Renal cortical epithelial cell (primary cell): ENCODE measurements at places on chromosomes 11 and 22.

DNA sequence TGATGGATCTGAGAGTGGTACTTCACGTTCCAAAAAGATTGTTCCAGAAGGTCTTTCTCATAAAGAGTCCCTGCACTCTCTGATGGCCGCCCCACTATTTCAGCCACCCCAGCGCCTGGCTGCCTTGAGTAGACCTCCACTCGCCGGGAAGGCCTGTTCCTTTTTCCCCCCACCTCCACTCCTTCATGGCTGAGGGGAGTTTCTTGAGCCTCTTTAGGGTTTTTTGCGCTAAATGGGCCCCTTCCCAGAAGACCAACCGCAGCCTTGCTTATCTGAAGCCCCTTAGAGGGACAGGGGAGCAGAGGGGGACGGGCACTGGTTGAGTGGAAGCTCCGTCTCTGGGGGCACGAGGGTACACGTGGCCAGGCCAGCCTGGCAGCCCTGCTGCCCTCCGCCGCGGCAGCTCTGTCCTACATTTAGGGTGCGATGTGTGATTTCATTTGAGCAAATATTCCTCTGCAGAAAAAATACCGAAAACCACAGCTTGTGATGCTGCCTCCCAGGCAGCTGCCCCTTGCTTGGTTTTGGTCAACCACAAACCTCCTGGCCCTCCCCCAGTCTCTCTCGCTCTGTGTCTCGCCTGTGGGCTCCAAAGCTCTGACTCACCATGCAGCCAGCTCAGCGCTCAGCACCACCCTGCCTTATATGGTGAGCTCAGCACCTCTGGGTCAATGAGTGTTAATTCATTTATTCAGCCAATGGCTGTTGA is 88.7 kb downstream of the TP53I11 start:
- peak; percentile 98 for DNase-seq

- no peak for DNase-seq
Observed at GRCh38 chr11:69604055-69604454, 36.9 kb upstream of the CCND1 start.

DNA sequence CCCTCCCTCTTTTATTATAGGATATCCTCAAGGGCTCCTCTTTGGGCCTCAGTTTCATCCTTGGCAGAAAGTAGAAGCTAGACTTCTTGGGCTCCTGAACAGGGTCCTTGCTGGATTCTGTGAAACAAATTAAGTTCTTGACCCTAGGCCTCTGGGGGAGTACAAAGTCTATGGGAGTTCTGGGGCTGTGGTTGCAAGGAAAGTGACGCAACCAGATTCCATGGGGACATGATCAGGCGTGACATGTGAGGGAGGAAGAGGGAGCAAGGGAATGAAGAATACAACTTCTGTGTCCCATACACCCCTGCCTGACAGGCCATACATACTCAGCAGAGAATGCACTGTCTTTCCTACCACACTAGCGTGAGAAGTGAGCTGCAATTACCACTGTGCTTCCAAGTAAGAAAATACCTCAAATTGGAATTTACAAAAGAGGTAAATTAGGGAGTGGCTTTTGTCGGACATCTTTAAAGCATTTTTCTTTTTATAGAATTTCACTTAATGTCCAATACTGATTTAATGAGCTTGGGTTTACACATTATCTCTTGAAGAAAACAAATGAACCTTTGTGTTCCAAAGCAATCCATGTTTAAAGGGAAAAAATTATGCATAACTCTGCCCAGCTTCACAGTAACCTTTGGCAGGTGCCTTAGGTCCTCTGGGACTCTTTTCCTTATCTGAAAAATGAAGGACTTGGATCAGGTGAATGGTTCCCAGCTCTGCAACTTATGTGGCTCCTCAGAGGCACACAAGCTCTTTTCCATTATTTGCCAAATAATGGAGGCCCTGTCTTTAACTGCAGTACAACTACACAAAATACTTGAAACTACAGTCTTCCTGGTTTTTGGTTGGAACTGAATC is 38.9 kb downstream of the LIMK2 start:
- peak; percentile 60 for DNase-seq

- DNase-seq: no peak
Observed at GRCh38 chr22:27603800-27604144, 197.8 kb downstream of the MN1 start.

DNA sequence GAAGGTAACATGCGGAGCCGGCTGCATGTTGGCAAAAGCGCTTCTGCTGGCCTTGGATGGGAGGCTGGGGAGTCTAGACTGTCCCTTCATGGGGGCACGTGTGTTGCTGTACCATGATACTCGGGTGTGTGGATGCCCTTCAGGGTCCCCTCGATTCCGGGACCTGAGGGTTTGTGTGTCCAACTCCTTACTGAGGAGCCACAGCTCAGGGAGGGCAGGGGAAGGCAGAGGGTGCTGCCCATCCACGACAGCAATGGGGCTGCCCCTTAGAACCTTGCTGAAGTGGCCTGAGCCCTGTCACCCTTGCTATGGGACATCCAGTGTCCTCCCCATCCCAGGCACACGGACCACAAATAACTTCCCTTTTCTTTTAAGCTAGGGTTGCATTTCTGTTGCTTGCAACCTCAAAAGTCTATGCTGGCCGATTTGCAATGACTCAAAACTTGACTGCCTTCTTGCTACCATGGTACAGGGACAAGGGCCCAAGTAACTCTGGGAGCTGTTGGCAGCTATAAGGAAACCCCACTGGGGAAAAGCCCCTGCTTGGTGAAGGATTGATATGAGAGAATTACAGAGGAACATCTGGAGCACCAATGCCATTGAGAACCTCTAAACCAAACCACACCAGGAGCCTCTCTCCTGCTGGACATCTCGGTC is 43.8 kb downstream of the RTL6 start:
- DNase-seq: no peak

DNA sequence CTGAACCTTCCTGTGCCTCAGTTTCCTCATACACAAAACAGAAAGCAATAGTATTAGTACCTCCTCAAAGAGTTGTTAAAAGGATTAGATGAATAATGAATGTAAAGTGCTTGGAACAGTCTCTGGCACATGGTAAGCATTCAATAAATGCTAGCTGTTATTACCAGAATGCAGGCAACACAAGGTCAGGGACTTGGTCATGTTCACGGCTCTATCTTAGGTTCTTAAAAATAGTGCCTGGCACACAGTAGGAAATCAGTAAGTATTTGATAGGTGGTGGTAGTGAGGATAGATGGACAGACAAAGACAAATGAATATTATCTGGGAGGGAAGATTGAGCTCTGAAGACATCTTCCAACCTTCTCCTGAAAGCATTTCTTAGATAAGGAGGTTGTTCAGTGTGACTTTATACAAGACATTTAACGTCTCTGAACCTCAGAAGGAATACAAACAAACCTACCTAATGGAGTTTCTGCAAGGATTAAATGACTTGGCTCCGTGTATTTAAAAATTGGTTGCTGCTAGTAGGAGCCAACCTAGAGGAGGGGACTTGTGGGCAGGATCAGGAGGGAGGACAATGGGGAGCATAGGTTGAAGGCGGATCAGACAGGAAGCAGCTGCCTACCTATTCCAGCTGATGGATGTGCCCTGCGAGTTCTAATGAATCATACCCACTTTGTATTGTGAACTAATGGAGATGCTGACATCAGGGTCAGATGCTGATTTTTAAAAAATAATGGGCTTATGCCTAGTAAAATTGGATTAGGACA is 94.1 kb downstream of the DBX1 start:
- DNase-seq: no peak

DNA sequence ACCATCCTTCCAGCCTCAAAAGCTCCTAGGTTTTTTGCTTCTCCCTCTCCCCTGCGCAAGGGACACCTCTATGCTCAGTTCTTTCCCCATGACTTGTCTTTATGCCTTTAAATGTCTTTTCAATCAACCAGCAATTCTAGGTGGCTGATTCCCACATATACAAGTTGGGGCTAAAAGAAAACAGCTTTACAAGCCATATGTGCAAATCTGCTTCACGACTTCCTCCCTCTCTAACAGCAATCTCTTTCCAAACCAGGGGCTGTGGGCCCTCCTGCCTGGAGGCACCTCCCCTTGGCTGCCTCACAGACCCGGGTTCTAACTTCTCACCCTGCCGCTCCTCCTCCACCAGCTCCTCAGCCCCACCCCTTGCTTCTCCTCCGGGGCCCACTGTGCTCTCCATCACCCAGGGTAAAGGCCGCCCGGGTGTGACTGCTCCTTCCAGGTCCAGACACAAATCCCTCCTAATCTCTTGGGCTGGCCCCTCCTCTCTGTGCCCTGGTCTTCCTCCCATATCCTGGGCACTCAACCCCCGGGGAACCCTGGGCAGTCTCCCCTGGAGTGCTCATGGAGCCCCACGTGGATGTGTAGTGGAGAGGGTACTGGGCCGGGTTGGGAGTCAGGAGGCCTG is 14.1 kb downstream of the TMPRSS13 start:
- no peak for DNase-seq

DNA sequence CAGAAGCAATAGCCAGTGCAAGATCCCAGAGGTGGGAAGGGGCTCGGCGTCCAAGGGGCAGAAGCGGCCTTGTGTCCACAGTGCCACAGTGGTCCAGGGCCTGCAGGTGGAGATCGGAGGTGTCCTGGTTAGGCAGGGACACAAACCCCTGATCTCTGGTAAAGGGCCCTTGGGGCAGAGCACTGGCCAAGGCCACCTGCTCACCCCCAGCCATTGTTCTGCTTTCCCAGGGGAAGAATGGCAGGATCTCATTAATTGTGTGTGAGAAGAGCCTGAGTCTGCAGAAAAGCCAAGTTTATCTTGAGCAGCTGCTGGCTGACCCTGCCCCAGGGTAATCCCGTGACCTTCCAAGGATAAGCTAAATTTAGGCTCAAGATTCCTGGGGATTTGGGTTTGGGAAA is 3.1 kb upstream of the CLDN5 start:
- DNase-seq: no peak

- DNase-seq: no peak
Observed at GRCh38 chr11:97201743-97202612, 812.2 kb downstream of the JRKL start.

GRCh38 chr22:46764779-46765485 is 2.5 kb downstream of the TBC1D22A start:
- no peak for DNase-seq

DNA sequence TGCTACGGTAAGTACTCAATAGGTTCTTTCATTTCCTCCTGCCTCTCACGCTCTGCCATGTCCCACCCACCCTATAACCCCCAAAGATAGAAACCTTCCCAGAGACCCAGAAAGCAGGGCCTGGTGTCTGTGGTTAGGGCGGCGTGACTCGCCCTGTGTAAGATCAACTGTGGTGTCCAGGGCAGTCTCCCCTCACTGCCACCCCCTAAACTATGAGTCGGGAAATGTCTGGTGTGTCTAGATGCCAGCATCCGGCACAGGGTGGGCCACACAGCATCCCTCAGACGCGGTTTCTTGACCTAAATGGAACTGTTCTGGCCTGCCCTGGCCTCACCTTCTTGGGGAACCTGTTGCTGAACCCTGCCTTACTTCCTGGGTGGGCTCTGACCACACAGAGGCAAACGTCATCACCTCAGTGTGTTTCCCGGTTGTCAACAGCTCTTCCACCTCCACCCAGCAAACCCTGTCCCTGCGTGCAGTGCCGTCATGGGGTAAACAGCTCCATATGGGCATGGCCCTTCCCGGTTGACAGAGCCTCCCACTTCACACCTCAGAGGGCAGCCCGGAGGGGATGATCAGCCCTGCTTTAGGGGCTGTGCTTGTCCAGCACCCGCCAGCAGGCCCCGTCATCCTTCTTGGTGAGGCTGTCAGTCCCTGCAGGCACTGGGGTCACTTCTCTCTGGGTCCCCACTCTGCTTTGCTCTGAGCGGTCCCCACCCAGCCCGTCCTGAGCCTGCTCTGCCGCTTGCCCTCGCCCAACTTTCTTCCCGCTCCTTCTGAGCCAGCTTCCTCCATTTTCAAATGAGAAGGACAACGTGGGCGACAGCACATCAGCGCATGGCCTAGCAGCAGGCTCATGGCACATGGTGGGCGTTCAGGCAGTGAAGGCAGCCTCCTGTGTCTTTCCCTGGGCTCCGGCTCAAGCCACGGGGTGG is 6.0 kb downstream of the WNT11 start:
- DNase-seq: no peak

DNA sequence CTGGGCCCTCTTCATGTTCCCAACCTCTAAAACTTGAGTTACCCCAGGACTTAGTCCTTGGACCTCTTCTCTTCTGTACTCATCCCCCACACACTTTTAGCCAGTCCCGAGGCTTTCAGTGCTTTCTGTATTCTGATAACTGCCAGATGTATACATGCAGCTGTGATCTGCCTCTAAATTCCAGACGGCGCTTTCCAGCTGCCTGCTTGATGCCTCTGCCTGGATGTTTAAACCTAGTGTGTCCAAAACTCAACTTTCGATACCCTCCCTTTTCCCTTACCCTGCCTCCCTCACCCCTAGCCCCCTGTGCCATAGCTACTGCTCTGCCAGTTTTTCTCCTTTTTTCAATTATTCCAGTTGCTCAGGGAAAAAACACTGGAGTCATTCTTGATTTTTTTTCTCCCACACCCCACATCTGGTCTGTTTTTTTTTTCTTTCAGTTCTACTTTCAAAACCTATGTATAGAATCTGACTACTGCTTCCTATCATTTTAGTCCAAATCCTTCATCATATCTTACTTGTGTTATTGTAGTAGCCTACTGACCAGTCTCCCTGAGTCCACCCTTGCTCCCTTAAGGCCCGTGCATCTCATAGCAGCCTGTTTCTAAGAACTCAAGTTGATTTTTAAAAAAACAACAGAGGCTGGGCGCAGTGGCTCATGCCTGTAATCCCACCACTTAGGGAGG is 32.9 kb upstream of the TECTA start:
- no peak for DNase-seq

GRCh38 chr11:77092382-77092781 is 10.3 kb upstream of the OMP start:
- no peak for DNase-seq

GRCh38 chr11:104136861-104137260 is 27.1 kb downstream of the PDGFD start:
- DNase-seq: no peak

- peak; percentile 92 for DNase-seq
Observed at GRCh38 chr11:6219359-6219758, 14.0 kb downstream of the C11orf42 start.

DNA sequence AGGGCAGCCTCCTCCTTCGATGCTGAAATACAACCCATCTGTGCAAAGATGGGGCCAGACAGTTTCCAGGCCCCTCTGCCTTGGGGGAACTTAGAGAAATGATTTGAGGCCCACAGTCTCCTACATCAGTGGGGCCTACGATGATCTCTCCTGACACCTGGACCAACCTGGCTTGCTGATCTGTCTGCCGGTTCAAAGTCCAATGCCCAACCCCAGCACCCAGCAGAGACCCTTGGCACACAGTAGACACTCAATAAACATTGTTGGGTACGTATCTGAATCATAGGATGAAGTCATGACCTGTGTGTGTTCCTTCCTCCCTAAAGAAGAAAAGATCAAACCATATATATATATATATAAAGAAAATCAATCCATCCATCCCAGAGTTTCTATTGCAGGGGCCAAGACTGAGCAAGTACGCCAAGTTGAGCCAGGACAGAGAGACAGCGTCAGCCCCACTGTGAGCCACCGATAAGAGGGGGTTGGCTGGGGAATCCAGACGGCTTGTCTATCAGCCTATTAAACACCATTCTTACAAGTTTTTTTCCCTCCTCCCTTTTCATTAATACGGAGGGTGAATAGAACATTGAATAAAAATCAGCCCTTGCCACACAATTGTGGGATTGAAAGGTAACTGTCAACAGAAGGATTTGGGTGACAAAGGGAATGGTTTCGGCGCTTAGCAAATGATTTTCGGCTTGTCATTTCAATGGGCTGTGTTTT is 244.1 kb downstream of the MN1 start:
- DNase-seq: no peak

- no peak for DNase-seq
Observed at GRCh38 chr22:47569389-47570299, 807.2 kb downstream of the TBC1D22A start.

GRCh38 chr11:94786264-94787126 is 18.3 kb downstream of the AMOTL1 start:
- peak; percentile 48 for DNase-seq
